ENCODE measurements at places on chromosomes 12 and 14.

DNA sequence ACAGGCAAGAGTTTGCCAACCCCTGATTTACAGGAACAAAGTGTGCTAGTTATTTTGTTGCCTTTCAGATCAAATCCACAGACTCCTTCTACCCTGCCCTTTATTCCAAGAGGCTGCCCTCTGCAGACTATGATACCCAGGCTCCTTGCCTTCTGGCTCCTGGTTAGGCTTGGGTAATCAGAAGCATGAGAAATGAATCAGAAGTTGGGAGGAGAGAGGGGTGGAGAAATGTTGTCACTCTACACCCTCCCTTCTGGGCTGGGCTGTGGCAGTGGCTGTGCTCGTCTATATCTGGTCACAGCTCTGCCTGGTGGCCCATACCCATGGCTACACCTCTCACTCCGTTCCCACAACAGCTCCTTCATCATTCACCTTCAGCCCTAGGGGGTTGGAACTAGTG lies 204.6 kb upstream of the PLXNC1 start:
- DNase-seq = no peak

GRCh38 chr12:63805704-63806672 lies 26.3 kb downstream of the RXYLT1 start:
- DNase-seq = no peak

- no peak for DNase-seq
Observed at GRCh38 chr12:132391326-132392041, 62.1 kb upstream of the GALNT9 start.

GRCh38 chr12:14613718-14614117 lies 46.0 kb upstream of the PLBD1 start:
- peak; percentile 68 for DNase-seq

- DNase-seq = no peak
Observed at GRCh38 chr14:60861545-60862140, 119.2 kb downstream of the TRMT5 start.
